Gastroesophageal sphincter (tissue), 4 donors: ENCODE measurements at places on chromosomes 2 and 18. TPM values are rescaled to one million over a fixed set of nuclear protein-coding genes. Genes with fewer than 3 reads are reported as not detected.
A peak's percentile ranks its signal among the peaks of the same experiment; 100 is the strongest.

DNA sequence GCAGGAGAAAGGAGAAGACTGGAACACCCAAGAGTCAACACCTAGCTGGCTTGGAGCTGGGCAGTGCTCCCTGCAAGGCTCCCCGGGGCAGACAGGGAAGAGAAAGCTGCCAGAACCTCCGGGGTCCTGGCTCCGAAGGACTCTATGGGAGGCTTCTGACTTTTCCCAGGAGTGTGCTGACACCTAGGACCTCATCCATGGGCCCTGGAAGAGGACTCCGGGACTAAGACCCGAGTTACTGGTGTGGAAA lies 37.8 kb upstream of the ATP6V1B1 start:
- ATAC-seq, result no peak

GRCh38 chr2:142048581-142048980 lies 82.2 kb downstream of the LRP1B start:
- no peak for ATAC-seq

- ATAC-seq, result no peak
These were observed 10.8 kb downstream of the FOSL2 start for GRCh38 chr2:28403370-28403956.

GRCh38 chr2:167336213-167336612 lies 447.9 kb downstream of the XIRP2 start:
- no peak for ATAC-seq

GRCh38 chr2:41896186-41896846 lies 151.5 kb upstream of the PKDCC start:
- ATAC-seq, result no peak

- ATAC-seq, result peak; percentile 24
These were observed 151.4 kb downstream of the TWIST2 start for GRCh38 chr2:238999291-238999741.

GRCh38 chr2:134260713-134261112 lies 6.8 kb downstream of the MGAT5 start:
- no peak for ATAC-seq

DNA sequence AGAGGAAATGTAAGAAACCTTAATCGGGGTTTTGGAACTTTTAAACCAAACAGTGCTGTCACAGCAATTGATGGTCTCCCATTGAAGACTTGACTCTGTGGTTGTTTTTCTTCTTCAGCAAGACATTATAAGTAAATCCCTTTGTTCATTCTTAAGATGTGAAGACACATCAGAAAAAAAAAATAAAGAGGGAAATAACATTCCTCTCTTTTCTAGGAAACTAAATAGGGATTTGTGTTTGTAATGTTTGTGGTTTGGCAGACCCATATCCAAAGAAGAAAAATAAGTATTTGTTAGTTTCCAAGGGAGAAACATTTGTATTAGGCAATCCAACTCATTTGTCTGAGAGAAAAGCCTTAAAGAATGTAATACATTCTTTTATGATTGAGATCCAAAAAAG lies 359.9 kb downstream of the DSC3 start:
- no peak for ATAC-seq

DNA sequence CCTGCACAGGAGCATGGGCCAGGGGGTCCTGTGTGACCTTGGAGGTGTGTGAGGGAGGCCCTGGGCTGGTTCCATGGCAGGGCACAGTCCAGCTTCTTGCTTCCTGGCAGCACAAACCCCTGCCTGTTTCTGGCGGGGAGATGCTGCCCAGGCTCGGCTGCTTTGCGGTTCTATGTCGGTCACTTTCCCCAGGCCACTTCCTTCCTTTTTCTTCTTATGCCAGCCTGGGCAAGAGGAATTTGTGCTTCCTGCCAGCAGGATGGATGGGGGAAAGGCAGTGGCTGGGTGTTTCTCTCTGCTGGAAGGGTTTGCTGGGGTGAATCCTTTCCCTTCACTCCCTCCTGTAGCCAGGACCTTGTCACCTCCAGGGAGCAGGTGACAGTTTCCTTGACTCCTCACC lies 24.3 kb downstream of the ASAP2 start:
- ATAC-seq, result no peak

- no peak for ATAC-seq
These were observed 29.8 kb downstream of the EPC2 start for GRCh38 chr2:148674063-148675020.

DNA sequence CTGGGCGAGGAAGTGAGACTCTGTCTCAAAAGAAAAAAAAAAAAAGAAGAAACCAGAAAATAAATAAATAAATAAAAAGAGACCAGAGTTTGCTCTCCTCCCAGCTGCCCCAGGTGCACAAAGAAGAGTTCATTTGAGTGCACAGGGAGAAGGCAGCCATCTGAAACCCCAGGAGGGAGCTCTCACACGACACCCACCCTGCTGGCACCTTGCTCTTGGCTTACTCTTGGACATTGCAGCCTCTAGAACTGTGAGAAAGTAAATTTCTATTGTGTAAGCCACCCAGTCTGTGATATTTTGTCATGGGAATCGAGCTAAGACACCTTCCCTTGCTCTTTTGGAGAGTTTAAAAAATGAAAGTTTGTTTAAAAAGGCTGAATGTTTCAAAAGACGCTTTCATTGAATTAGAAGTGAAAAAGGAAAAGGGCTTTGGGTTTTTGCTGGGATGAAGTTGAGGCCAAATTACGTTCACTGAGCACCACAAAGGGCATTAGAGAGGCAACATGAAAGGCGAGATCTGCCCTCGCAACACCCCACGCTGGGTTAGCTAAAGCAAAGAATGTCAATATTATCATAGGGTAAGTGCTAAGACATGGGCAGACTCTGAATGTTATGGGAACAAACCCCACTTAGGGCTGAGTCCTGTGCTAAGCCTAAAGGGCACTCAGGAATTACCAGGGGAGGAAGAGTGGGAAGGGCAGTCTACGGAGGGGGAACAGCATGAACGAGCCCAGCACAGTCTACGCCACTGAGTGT lies 128.9 kb upstream of the RIOK3 start:
- no peak for ATAC-seq

- no peak for ATAC-seq
These were observed 37.9 kb downstream of the LCLAT1 start for GRCh38 chr2:30484995-30485394.

GRCh38 chr2:22037274-22037673 lies 913.5 kb downstream of the TDRD15 start:
- ATAC-seq, result no peak

GRCh38 chr2:42913280-42913878 lies 121.0 kb upstream of the HAAO start:
- ATAC-seq, result no peak

GRCh38 chr2:205563646-205564045 lies 118.7 kb upstream of the NRP2 start:
- ATAC-seq, result no peak

DNA sequence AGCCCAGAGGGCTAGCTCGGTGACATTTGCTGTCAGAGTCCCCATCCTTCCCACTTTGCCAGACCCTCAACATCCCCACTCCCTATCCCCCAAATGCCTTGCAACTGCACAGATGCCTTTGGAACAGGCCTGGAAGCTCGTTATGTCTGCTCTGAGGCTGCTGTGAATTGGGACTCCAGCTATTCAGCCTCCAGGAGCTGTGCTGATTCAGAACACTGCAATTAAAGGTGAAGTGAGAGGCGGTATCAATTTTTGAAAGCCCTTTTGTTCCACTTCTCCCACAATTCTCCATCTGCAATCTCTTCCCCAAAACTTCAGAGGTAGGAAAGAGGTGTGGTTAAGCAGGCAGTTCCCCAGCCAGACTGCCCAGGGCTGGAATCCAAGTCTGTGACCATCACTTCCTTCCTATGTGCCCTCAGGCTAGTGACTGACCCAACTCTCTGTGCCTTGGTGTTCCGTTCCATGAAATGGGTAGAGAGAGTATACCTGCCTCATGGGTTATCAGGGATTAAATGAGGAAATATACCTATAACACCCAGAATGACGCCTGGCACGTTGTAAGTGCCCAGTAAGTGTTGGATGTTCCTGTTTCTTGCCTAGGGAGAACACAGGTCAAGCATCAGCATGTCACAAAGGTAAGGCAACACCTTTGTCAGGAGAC lies 17.5 kb downstream of the NOSTRIN start:
- ATAC-seq, result no peak

GRCh38 chr18:51921862-51922261 lies 418.1 kb upstream of the DCC start:
- no peak for ATAC-seq

DNA sequence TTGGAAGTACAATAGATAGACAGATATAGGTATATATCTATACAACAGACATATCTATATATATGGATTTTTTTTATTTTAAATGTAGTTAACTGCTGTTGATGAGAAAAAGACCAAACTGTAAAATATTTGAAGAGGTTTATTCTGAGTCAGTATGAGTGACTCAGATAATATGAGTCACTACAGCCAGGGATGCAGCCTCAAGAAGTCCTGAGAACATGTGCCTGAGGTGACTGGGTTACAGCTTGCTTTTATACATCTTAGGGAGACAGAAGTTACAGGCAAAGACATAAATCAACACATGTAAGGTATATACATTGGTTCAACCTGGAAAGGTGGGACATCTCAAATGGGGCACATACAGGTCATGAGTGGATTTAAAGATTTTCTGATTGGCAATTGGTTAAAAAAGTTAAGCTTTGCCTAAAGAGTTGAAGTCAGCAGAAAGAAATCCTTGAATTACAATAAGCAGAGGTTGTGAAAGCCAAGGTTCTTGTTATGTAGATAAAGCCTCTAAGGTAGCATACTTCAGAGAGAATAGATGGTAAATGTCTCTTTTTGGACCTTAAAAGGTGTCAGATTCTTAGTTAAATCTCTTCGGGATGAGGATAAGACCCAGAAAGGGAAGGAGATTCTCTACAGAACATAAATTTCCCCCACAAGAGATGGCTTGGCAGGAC lies 149.9 kb downstream of the RBM43 start:
- no peak for ATAC-seq

- ATAC-seq, result no peak
These were observed 4.4 kb upstream of the GPR35 start for GRCh38 chr2:240620859-240621258.

SIX3 gene
- total RNA-seq, result 0.15 TPM

ASXL2 gene
- total RNA-seq, result 26.7 TPM

COPS9 gene
- 252 TPM for total RNA-seq

ASPRV1 gene
- total RNA-seq, result 1.2 TPM

ARHGEF4 gene
- total RNA-seq, result 59.5 TPM

SLC4A3 gene
- 12.6 TPM for total RNA-seq

CFC1 gene
- total RNA-seq, result 0.54 TPM

GALNT13 gene
- 0.16 TPM for total RNA-seq

DNAH6 gene
- 0.47 TPM for total RNA-seq

ARHGAP15 gene
- total RNA-seq, result 8.0 TPM

DPYSL5 gene
- not detected for total RNA-seq

SULT1C4 gene
- 7.4 TPM for total RNA-seq

METTL5 gene
- total RNA-seq, result 80.1 TPM
